A549 (cell line): ENCODE measurements at places on chromosomes 4 and X.

- no peak for DNase-seq
These were observed 24.5 kb downstream of the ZNF41 start for GRCh38 chrX:47458528-47458927.

DNA sequence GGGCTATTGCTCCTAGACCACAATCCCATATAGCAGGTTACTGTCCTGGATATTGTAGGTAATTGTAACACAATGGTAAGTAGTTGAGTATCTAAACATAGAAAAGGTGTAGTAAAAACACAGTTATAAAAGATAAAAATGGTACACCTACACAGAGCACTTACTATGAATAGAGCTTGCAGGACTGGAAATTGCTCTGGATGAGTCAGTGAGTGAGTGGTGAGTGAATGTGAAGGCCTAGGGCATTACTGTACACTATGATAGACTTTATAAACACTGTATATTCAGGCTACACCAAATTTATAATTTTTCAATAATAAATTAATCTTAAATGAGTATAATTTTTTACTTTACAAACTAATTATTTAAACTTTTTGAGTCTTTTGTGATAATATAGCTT is 425.7 kb downstream of the PABPC4L start:
- no peak for DNase-seq

DNA sequence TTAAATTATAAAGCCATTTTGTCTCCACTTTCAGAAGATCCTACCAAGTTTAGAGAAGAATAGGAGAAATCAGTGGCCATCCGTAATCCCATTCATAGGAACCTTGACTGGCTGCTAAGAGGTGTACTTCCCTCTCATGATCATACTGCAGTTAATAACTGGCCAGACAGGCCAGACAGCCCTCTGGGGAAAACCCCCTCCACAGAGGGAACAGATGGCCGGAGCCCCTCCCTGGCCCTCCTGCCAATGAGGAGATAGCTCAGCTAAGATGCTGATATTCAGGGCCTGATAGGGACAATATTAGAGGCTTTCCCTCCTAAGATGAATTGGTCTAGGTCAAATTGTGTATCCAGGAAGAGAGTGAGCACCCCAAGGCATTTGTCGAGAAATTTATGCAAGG is 200.0 kb upstream of the MAOA start:
- no peak for DNase-seq

GRCh38 chr4:138938366-138938690 is 77.3 kb upstream of the NOCT start:
- DNase-seq: peak; percentile 11

- DNase-seq: no peak
These were observed 110.7 kb downstream of the GNL3L start for GRCh38 chrX:54640736-54641135.

DNA sequence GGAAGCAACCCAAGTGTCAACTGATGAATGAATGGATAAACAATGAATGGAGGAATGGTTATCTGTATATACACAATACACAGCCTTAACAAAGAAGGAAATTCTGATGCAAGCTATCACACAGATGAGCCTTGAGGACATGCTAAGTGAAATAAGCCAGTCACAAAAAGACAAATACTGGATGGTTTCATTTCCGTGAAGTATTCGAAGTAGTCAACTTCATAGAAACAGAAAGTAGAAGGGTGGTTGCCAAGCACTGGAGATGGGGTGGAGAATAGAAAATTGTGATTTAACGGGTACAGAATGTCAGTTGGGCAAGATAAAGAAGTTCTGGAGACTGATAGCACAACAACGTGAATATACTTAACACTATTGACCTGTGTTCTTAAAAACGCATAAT is 28.2 kb downstream of the CENPU start:
- DNase-seq: no peak

- DNase-seq: no peak
These were observed 62.1 kb downstream of the GALNTL6 start for GRCh38 chr4:171875291-171875690.

DNA sequence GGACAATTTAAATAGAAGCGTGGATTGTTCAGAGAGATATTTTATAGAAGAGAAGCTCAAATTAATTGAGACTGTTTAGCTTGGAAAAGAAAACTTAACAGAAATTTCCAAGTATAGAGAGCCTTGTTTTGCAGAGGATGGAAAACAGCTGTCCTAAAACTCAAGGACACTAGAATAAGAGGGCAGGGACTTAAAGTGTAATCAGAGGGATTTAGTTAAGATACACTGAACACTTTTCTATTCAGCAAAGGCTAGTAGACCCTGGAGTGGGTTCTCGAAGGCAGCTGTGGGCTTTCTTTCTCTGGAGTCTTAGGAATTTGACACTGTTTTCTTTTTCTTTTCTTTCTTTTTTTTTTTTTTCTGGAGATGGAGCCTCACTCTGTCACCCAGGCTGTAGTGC is 92.7 kb upstream of the ARX start:
- no peak for DNase-seq

GRCh38 chr4:60682901-60683300 is 517.2 kb upstream of the ADGRL3 start:
- no peak for DNase-seq

DNA sequence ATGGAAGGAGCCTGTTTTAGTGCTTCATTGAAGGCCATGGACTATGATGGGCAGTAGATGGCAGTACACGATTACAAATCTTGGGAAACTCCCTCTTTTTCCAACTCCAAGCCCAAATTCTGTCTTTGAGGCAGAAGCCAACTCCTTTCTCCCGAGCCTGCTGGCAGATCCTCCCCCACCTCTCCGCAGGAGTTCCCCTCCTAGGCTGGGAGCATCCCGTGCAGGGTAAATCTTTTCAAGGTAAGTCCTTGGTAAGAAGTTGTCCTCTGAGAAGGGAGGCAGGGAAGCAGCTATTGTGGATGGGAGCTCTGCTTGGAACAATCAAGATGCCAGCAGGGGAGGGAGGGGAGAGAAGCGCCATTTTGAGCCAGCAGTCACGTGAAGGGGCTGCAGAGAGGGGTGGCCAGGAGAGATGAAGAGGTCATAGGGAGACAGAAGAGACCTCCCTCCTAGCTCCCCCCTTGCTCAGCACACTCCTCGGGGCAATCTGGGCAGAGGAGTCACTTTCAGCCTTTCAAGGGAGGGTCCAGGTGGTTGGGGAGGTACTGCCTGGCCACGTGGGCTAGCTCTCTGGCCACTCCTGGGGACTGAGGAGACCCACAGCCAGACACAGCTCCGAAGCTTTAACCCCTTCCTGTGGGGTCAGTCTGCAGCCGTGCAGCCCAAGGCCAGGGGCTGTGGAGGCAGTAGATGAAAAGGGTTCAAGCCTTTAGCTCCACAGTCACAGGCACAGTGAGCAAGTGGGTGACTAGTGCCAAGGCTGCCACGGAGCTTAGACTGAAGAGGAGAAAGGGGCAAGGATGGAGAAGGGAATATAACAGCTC is 9.6 kb downstream of the CC2D2A start:
- DNase-seq: peak; percentile 58

GRCh38 chr4:21954916-21955315 is 6.3 kb upstream of the KCNIP4 start:
- DNase-seq: no peak

DNA sequence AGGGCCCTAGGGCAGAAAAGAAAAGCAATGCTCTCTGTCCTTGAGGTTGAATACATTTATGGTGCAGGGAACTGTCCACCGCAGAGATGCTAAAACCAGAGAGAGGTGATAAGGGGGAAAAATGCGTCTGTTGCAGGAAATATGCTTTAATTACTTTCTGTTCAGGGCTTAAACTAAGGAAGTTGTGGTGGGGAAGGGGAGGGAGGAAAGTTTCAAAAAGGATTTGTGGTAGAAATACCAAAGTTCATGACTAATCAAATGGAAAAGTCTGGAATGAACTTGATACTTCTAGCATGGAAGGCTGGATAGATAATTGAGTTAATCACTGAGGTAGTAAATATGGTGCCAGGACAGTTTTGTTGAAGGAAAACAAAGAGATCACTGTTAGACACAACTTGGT is 99.0 kb downstream of the ASB9 start:
- DNase-seq: no peak

GRCh38 chr4:108053251-108053711 is 63.6 kb downstream of the HADH start:
- no peak for DNase-seq

DNA sequence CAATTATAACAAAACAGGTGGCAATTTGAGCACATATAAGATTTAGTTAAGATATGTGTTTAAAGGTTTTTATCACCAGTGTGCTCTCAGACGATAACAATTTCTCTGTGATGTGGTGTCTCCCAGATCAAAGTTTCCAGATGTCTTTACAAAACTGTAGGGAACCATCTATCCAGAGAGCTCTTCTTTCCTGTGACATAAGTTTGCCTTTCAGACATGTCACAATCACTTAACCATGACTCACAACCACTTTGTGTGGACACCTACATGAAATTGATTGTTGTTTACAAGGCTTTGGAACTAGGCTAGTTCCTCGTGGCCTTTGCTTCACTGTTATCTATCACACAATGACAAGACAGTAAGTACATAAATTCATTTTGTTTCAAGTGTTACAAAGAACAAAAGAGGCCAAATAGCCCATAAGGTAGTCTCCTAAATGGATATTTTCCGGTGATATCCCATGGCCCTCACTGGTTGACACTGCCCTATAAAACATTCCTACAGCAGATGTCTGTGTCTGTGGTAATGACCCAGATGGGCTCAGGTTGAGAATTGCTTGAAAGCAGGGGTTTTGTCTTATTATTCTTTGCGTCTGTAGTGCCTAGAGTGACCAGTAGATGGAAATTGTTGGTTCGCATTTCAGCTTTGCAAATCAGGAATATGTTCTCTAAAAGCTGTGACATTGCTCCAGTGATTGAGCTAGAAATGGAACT is 297.8 kb upstream of the FAM241A start:
- no peak for DNase-seq

- peak; percentile 6 for DNase-seq
These were observed 464.1 kb downstream of the IDS start for GRCh38 chrX:149040873-149041535.

GRCh38 chr4:150972592-150972991 is 42.5 kb downstream of the LRBA start:
- no peak for DNase-seq

DNA sequence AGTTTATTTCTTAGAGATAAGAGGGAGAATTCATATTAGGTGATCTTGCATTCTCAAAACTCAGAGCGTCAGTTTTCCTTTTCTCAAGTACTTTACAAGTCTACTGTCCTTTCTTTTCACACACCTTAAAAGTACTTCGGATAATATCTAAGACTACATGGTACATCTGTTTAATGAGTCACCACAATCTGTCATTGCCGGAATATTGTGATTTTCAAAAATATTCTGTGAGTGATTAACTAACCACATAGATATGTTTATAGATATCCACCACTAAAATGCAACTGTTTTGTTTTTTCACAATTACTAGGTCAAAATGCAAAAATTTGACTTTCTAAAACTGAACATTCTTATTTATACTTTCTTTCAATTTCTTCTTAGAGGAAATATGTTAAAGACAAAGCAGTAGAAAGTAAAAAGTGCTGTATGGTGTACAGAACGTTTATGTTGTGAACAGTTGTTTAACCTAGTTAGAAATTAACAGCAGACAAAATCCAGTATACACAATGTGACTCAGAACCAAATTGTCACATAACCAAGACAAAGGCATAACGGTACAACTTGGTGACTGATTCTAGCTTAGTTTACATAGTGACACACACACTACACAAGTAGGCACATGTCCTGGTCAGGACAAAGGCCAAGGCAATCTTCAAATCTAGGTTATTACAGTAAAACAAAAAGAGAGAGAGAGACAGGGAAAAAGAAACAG is 482.9 kb downstream of the NAF1 start:
- peak; percentile 11 for DNase-seq

DNA sequence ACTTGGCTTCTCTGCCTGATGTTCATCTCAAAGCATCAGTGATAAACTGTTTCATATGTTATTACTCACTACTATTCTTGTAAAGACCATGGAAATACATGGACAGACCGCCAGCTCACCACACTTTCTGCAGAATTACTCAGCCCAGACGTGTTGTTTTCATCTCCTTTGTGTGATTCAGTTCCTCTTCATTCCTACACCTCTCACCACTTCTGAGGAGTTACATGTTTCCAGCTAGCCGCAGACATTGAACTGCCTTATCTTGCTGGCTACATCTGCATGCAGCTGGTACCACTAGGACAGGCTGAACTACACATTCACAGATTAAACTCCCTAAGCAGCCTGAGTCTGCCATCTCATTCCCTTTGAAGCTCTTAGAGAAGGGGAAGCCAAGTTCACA is 443.2 kb upstream of the FGF16 start:
- DNase-seq: no peak

DNA sequence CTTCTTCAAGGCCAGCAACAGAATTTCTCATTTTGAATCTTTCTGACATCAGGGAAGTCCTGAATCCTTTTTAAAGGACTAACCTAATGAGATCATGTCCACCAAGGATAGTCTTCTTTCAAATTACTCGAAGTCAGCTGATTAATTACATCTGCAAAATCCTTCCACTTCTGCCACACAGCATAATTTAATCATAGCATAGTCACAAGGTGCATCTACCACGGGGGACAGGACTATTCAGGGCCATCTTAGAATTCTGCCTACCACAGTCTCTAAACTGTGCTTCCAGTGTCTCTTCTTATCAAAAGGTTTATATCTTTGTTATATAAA is 53.7 kb downstream of the ATP10D start:
- DNase-seq: no peak

- no peak for DNase-seq
These were observed 75.1 kb upstream of the NUDT10 start for GRCh38 chrX:51257490-51257889.

DNA sequence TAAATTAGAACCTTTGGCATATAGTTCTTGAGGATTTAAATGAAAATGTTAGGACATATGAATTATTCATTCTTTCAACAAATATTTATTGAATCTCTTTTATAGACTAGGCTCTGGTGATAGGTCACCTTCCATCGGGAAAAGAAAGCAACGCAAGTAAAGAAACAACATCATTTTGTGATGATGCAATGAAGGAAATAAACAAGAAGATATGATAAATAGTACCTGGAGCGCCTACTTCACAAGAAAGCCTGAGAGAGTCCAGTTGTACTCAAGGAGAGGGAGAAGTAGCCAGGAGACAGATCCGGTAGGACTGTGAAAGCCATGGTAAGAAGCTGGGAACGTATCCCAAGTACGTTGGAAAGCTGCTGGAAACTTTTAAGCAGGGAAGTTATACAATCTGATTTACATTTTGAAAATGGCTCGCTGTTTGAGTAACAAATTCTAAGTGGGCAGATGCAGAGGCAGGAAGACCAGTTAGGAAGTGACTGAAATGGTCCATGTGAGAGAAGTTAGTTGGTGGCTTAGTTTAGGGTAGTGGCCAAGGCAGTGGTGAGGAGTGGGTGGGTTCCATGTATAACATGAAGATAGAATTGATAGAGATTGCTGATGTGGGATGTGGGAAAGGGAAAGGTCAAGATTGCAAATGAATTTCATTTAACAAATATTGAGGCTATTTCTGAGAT is 17.7 kb upstream of the CPE start:
- DNase-seq: no peak

DNA sequence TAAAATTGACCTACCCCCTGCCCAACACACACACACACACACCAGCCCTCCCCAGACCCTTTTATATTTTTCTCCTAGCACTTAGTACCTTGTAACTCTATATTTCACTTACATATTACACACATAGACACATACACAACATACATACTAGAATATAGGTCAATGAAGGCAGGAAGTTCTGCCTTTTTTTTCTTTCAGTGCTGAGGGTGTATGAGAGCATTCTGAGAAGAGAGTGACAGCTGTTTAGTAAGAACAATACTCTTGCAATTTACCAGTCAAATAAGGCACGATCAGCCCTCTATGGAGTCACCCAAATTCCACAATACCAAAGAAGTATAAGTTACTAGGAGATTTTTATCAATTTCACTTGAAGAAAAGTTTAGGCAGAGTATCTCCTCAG is 33.5 kb downstream of the ACE2 start:
- DNase-seq: no peak
